Left lung (tissue), 14 donors: ENCODE measurements at places on chromosomes 1 and 21. TPM values are rescaled to one million over a fixed set of nuclear protein-coding genes. Genes with fewer than 3 reads are reported as not detected.

The DNM3 gene
- 5.2 TPM for polyA plus RNA-seq

The ST6GALNAC5 gene
- polyA plus RNA-seq: 9.1 TPM

The SERBP1 gene
- polyA plus RNA-seq: 307 TPM

- DNase-seq: no peak
These were observed 61.1 kb upstream of the KIF1B start for GRCh38 chr1:10149231-10149630.

The OR2L3 gene
- not detected for polyA plus RNA-seq

GRCh38 chr21:34363733-34364132 is at the start of gene KCNE2:
TSS of gene KCNE2 (plus strand) at chr21:34364006. CDS start at chr21:34370479, 6,473 bp downstream.
- DNase-seq: no peak

GRCh38 chr1:63774617-63775417 is 1.0 kb downstream of the ROR1 start:
- DNase-seq: peak; percentile 67

DNA sequence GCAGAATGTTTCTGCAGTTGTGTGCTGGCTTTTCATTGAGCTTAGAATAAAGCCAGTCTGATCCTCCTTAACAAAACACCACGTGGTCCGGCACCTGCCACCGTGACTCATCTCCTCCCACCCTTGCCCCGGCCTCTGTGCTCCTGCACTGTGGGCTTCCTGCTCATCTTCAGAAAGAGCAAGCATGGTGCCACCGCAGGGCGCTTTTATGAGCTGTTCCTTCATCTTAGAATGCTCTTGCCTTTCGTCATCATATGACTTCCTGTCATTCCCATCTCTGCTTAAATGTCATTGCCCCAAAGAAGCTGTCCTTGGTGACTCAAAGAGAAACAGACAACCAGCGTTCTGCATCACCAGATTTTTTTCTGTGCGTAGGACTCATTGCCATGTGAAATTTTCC is 117.8 kb downstream of the HHAT start:
- DNase-seq: no peak

The GUCA2A gene
- polyA plus RNA-seq: 0.35 TPM

The ARMH1 gene
- 6.3 TPM for polyA plus RNA-seq

DNA sequence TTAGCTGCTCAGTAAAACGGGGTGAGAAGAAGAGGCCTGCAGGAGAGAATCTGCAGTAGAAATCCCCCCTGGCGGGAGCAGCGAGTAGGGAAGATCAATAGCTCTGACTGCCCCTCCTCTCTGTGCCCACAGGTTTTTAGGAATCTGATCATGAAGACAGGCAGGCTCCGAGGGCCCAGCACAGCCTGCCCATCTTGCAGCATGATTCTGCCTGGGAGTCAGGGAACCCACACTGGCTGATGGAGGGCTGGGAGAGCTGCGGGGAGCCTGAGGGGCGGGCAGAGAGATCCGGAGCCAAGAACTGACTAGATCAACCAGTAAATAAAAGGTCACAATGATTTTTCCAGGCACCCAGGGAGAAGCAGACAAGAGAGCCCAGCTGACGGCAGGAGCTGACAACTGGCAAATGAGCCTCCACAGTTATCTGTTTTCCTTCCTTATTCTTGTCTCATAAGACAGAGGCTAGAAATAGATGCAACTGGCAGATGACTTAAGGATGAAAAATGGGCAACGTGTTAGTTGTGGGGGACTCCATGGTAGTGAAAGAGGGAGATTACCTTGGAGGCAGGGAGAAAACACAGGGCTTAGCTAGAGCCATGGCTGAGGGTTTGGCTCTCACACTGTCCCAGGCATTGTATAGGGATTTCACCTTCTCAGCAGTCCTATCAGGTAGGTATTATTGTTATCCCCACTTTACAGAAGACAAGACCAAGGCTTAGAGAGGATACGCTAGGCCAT is 116.2 kb downstream of the PLXNA2 start:
- no peak for DNase-seq

DNA sequence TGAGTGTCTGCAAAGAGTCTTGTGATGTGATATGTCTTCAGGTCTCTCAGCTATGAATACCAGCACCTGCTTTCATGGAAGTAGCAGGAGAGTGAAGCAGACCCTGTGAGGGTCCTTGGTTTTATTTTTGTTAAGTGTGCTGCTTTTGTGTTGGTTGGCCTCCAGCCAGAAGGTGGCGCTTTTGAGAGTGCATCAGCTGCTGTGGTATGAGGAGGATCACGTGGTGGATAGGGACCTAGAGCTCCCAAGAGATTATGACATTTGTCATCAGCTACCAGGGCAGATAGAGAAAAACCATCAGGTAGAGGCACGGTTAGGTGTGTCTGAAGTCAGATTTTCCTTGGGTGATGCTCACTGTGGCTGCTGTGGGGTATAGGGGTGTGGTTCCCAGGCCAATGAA is 1232.1 kb downstream of the MRPL39 start:
- DNase-seq: no peak

GRCh38 chr1:970242-970972 is 4.1 kb downstream of the PLEKHN1 start:
- no peak for DNase-seq
